ENCODE measurements at places on chromosomes 12 and 14. TPM values are rescaled to one million over a fixed set of nuclear protein-coding genes. Genes with fewer than 3 reads are reported as not detected.

SSPN gene
- 0.76 TPM for total RNA-seq

INHBE gene
- not detected for total RNA-seq

MOAP1 gene
- 37.9 TPM for total RNA-seq

FLVCR2 gene
- 1.5 TPM for total RNA-seq

A2ML1 gene
- not detected for total RNA-seq

OR4E2 gene
- total RNA-seq = not detected

HOXC9 gene
- not detected for total RNA-seq

SLC48A1 gene
- total RNA-seq = 8.0 TPM

CCDC38 gene
- not detected for total RNA-seq

TAS2R9 gene
- 0.11 TPM for total RNA-seq

KRT83 gene
- total RNA-seq = not detected

RNASE7 gene
- total RNA-seq = not detected

ENDOU gene
- total RNA-seq = under 0.01 TPM

RFLNA gene
- total RNA-seq = under 0.01 TPM

PZP gene
- total RNA-seq = 0.11 TPM

SDSL gene
- 2.1 TPM for total RNA-seq

POTEM gene
- total RNA-seq = not detected

ACVR1B gene
- total RNA-seq = 12.7 TPM

TMEM253 gene
- total RNA-seq = 0.11 TPM

RIN3 gene
- 4.1 TPM for total RNA-seq

ATP2B1 gene
- 22.9 TPM for total RNA-seq

MIA2 gene
- 15.1 TPM for total RNA-seq

PROX2 gene
- total RNA-seq = not detected

STAC3 gene
- 0.34 TPM for total RNA-seq

SEL1L gene
- 95.7 TPM for total RNA-seq

DNAL1 gene
- 4.4 TPM for total RNA-seq

LHX5 gene
- not detected for total RNA-seq

NID2 gene
- total RNA-seq = 62.4 TPM

TRHDE gene
- not detected for total RNA-seq

CARMIL3 gene
- not detected for total RNA-seq

LIN7A gene
- total RNA-seq = 0.22 TPM

MEG3 gene
- 2.7 TPM for total RNA-seq

BRF1 gene
- 28.6 TPM for total RNA-seq

EXOC3L4 gene
- 0.09 TPM for total RNA-seq

MIPOL1 gene
- total RNA-seq = 8.9 TPM

COL2A1 gene
- not detected for total RNA-seq

KRT80 gene
- under 0.01 TPM for total RNA-seq

TOMM20L gene
- total RNA-seq = not detected

SIX4 gene
- 0.54 TPM for total RNA-seq

PCK2 gene
- total RNA-seq = 9.0 TPM

IFNG-AS1 gene
- total RNA-seq = not detected

GLT1D1 gene
- not detected for total RNA-seq

AQP2 gene
- total RNA-seq = not detected

USP44 gene
- 3.3 TPM for total RNA-seq

TAS2R10 gene
- total RNA-seq = 0.43 TPM

ADCY4 gene
- total RNA-seq = 51.0 TPM

GDF11 gene
- total RNA-seq = 1.4 TPM

TEX22 gene
- total RNA-seq = 0.09 TPM

All from dermis lymphatic vessel endothelial cell (primary cell).